ENCODE measurements at places on chromosomes 1 and 21. TPM values are rescaled to one million over a fixed set of nuclear protein-coding genes. Genes with fewer than 3 reads are reported as not detected.

The PTGER3 gene
- not detected for total RNA-seq

The HSPA6 gene
- 1.3 TPM for total RNA-seq

The PLEKHM2 gene
- 56.3 TPM for total RNA-seq

The RGS7 gene
- total RNA-seq, result not detected

- H3K4me1 ChIP-seq, result no peaks in the 10 kb centered on the region
- no peak for DNase-seq
- H3K36me3 ChIP-seq, result peaks cover 12% of the 10 kb centered on the region
These were observed 532 bp upstream of the FAM177B start for GRCh38 chr1:222736470-222736869.

DNA sequence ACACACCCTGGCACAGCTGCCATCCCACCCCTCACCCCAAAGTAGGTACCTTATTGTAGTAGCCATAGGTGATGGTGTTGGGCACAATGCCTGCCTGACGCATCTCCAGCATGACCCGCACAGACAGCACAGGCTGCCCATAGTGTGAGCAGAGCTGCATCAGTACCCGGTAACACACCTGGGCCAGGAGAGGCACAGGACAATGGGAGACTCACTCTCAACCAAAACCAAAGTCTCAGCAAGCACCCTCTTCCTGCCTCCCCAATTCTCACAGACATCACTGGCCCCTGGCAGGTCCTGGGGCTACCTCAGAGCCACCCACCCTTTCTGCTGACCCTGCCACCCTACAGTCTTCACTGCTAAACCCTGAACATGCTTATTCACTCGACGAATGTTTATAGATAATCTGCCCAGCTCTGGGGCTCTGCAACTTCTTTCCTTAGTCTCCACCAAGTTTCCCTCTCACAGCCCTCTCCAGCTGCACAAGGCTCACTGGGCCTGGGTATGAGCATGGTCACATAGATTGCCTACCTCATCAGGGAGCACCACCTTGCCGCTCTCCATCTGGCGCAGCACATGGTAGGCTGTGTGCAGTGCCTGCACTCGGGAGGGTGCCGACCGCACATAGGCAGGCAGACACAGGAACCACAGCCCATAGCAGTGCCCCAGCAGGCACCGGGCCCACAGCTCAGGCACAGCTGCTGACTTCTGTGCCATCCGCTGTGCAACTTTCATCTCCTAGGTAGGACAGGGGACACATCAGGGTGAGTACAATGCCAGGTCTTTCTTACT is 10.3 kb downstream of the DENND4B start:
- no peak for DNase-seq
- H3K27ac ChIP-seq, result no peak overlapping the region
- H3K4me1 ChIP-seq, result no peaks in the 10 kb centered on the region
- H3K27me3 ChIP-seq, result no peaks in the 10 kb centered on the region
- no peak overlapping the region for H3K4me3 ChIP-seq

DNA sequence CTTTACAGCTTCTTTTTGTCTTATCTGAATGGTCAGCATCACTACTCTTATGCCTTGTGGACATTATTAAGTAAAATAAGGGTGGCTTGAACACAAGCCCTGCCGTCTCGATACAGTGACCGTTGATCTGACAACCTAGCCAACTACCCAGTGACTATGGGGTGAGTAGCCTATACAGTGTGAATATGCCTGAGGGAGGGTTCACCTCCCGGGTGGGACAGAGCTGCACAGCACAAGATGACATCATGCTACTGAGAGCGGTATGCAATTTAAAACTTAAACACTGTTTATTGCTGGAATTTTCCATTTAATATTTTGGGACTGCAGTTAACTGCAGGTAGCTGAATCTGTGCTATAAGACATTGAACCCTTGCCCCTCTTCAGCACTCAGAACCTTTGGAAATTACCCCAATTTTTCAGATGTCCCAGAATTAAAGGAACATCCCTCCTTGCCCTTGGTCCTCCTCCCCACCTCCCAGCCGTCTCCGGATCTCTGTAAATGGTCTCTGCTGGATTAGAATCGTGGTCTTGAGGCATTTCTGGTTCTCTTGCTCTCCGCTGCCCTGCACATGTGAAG is 618.5 kb downstream of the PTPRU start:
- no peaks in the 10 kb centered on the region for H3K27me3 ChIP-seq
- no peaks in the 10 kb centered on the region for H3K4me1 ChIP-seq
- H3K27ac ChIP-seq, result no peak overlapping the region
- no peak for DNase-seq

DNA sequence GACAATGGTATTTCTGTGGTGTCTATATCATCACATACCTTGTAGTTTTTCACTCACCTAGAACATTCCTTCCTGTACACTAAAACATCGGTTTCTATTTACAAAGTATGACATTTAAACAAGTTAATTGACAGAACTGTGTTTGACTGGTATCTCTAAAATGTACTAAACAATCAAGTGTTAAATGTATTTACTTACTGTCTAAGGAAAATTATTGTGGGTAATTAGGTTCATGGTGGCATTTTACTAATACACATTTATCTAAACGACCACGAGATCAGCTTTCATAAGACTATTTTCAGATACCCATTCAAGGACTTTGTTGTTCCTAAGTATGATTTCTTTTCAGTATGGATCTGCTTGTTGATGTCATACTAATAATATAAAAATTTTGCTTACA is 115.2 kb downstream of the ADGRL2 start:
- H3K36me3 ChIP-seq, result no peaks in the 10 kb centered on the region
- H3K4me1 ChIP-seq, result no peaks in the 10 kb centered on the region
- H3K4me3 ChIP-seq, result no peak overlapping the region
- no peaks in the 10 kb centered on the region for H3K27me3 ChIP-seq

DNA sequence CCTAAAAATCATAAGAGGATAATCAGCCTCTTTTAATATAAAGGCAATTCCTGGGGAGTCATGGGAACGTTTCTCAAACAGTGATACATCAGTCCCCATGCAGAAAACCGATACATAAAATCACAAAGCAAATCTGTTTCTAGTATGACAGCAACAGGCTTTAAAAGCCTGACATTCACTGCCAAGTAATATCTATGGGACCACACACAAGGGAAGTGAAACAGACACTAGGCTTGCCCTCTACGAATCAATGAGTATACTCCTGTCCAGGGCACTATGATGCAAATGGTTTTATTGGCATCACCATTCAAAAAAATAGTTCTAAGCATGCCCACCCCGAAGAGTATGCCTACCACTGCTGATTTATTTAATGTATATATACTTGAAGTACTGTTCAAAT is 54.4 kb downstream of the TIAM1 start:
- H3K27me3 ChIP-seq, result no peaks in the 10 kb centered on the region
- no peak overlapping the region for H3K4me3 ChIP-seq
- DNase-seq, result no peak

DNA sequence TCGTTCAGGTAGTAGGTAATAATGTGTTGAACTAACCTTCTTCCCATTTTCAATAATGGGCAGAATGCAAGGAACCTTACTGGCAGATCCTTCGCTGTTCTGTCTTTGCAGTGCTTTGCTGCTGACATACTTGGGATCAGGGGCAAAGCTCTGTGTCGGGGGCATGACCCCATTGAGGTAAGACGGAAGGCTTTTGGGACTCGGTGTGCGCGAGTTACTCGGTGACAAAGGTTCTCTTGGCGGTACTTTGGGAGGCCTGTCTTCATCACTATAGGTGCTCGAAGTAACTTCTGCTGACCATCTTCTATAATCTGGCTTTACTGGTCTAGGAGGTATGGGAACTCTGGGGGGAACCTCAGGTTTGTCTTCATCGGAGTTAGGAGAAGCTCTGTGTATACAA is 12.7 kb downstream of the ERRFI1 start:
- no peak for DNase-seq
- no peaks in the 10 kb centered on the region for H3K36me3 ChIP-seq
- H3K4me3 ChIP-seq, result no peak overlapping the region
- H3K27me3 ChIP-seq, result no peaks in the 10 kb centered on the region
- no peaks in the 10 kb centered on the region for H3K4me1 ChIP-seq

DNA sequence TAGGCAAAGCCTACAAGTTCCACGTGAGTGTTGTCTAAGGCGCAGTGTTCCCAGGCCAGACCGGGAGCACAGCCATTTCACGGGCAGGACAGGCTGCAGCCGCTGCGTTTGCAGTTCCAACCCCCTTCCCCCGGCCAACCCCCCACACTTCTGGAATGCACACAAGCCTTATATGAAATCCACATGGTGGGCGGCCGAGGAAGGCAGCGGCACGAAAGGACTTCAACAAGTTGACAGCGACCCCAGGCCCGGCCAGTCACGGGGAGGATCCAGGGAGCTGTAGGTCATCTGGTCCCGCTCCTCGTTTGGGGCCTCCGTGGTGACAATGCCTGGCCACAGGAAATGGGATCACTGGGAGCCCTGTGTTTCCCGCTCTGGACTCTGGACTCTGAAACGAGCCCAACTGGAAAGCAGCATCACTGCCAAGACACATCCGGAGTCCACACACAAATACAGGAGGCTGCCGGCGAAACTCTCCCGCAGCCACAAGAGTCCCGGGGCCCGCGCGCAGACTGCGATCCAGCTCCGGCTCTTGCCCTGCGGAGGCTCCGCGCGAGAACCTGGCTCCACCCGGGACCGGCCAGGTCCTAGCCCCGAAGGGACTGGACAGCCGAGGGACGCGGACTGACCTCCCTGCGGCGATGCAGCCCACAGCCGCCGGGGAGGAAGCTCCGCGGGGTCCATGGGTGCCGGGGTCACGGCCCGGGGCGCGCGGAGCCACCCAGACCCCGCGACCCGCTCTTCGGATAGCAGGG is 794 bp downstream of the NID1 start:
- peaks cover 20% of the 10 kb centered on the region for H3K4me1 ChIP-seq
- H3K4me3 ChIP-seq, result peak overlapping the region; percentile 23
- H3K36me3 ChIP-seq, result no peaks in the 10 kb centered on the region
- no peak for DNase-seq
- H3K27me3 ChIP-seq, result peaks cover 17% of the 10 kb centered on the region

DNA sequence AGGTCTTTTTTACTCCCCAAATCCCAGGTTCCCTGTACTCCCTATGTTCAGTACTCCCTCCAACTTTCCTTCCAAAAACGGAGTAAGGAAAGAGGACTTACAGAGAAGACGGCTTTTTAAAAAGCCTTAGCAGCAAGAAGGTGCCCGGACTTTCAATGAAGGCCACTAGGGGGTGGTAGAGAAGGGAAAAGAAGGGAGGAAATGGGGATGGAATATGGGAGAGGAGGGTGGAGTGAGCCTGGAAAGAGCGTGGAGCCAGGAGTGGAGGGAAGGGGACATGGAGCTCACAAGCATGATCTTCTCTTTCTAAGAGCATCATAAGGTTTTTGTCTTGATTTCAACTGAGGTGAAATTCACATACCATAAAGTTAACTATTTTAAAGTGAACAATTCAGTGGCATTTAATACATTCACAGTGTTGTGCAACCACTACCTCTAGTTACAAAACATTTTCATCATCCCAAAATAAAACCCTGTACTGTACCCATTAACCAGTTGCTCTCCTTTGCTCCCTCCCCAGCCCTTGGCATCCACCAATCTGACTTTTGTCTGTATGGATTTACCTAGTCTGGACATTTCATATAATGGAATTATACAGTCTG is 129.9 kb downstream of the ZNF281 start:
- no peak overlapping the region for H3K27ac ChIP-seq
- no peaks in the 10 kb centered on the region for H3K36me3 ChIP-seq
- peak; percentile 11 for DNase-seq
- no peak overlapping the region for H3K4me3 ChIP-seq
- no peaks in the 10 kb centered on the region for H3K27me3 ChIP-seq

DNA sequence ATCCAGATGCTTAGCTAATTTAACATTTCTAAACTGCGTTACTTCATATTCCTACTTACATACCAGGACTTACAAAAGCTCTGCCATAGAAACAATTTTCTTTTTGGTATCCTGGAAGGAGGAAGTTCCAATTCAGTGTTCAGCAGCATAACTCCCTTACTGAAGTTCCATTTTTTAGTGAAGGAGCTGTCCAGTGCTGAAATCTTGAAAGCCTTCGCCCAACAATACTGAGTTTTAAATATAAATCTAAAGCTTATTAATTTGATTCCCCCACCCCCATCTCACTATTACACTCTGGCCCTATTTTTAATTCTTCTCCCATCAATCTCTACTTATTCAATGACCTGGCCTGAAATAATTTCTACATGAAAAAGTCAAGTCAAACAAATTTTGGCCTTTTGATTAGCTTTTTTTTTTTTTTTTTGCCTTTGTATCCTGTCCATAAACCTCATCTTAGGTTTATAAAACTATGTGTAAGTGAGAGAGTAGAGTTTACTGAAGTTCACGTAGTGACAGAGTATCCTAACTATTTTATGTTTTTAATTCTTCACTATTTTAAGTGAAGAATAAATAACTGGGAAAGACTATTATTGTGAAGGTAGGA is 323.0 kb upstream of the PLD5 start:
- no peaks in the 10 kb centered on the region for H3K4me1 ChIP-seq
- DNase-seq, result no peak
- H3K27me3 ChIP-seq, result no peaks in the 10 kb centered on the region
- no peak overlapping the region for H3K4me3 ChIP-seq
- no peaks in the 10 kb centered on the region for H3K36me3 ChIP-seq

DNA sequence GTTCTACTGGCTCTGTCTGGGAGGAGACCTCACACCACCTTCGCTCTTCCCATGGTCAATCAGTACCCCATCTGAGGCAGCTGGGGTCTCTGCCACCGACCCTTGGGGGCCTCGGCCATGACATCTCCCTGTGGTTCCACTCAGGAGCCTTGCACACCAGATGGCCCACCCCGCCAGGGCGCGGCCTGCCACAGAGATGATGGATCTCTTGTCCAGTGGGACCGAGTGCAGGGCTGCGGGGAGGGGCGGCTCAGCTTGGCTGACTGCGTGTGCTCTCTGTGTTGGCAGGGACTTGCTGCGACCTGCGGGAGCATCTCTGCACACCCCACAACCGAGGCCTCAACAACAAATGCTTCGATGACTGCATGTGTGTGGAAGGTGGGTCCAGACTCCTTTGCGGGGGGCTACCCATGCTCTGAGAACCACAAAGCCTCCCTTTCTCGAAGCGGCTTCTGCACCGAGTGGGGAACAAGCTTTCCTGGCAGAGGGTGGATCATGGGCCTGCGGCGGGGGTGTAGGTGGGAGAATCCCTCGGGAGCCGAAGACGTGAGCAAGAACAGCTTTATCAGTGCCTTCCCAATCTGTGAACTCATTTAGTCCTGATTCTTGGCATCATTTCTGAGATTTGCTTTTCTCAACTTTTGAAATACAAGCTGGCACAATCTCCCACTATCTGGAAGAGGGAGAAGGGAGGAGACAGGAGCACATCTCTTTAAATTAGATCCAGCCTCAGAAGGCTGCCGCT is 20.9 kb upstream of the AGTRAP start:
- peaks cover 12% of the 10 kb centered on the region for H3K4me1 ChIP-seq
- no peaks in the 10 kb centered on the region for H3K27me3 ChIP-seq
- no peak overlapping the region for H3K27ac ChIP-seq
